Suppressor macrophage (primary cell): ENCODE measurements at places on chromosomes 6 and 20.

- DNase-seq: peak; percentile 38
These were observed 703 bp downstream of the MRPL2 start for GRCh38 chr6:43058531-43058930.

GRCh38 chr6:148169706-148170105, 172.9 kb upstream of the SASH1 start:
- no peak for DNase-seq

- no peak for DNase-seq
These were observed 33.3 kb downstream of the ORC3 start for GRCh38 chr6:87623248-87623647.

DNA sequence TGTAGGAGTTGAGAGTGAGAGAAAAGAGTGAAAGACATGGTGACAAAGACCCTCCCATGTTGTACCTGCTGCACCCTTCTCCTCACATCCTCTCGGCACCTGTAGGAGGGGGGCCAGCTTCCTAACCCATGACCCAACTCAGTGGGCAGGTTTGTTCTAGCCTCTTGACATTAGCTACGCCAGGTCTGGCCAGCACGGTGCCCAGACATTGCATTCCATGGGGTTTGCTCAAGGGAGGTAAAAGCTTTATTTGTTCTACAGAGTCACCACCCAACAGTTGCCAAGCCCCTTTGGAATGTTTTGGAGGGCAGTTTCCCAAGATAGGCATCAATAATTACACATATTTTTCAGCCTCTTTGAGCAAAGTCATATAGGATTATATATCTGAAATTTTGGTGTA, 22.7 kb upstream of the TGM6 start:
- no peak for DNase-seq

- DNase-seq: no peak
These were observed 204.5 kb upstream of the PRDM1 start for GRCh38 chr6:105881608-105882007.

- no peak for DNase-seq
These were observed 51.3 kb upstream of the CITED2 start for GRCh38 chr6:139425780-139426179.

- DNase-seq: no peak
These were observed 22.1 kb upstream of the ZNF76 start for GRCh38 chr6:35237476-35237875.

DNA sequence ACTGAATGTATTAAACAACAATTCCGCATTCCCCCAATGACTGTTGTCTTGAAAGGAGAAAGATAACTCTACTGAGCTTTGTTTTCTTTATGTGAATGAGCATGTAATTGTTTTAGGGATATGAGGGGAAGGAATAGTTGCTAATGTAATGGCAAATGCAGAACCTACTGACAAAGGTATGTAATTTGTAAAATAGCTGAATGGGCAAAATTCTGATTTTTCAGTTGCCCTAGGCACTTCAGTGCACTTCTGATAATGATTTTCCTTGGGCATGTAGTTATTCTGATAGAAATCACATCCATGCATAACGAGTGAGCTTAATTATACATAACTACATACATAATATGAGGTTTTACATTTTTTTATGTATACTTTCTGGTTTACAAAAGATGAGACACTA, 53.4 kb upstream of the FOXO3 start:
- no peak for DNase-seq

GRCh38 chr6:131966443-131966842, 15.3 kb upstream of the CCN2 start:
- no peak for DNase-seq

DNA sequence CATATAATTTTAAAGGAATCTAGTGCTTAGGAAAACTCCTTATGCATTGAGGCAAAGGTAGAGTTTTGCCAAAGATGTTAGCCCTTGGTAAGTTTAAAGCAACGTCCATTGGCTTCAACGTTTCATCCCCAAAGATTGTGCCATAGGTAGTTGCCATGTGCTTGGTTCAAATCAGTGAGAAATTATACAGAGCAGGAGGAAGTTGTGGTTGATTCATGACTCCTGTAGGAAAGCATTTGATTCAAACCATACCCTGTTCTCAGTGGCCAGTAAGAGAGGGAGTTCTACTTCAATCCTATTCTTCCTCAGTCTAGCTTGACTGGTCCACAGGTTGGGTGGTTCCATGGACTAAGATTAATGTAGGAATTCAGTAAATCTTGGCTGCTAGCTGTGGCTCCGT, 535.6 kb downstream of the QKI start:
- peak; percentile 8 for DNase-seq

- DNase-seq: no peak
These were observed 194.6 kb downstream of the LRFN2 start for GRCh38 chr6:40392589-40392988.

DNA sequence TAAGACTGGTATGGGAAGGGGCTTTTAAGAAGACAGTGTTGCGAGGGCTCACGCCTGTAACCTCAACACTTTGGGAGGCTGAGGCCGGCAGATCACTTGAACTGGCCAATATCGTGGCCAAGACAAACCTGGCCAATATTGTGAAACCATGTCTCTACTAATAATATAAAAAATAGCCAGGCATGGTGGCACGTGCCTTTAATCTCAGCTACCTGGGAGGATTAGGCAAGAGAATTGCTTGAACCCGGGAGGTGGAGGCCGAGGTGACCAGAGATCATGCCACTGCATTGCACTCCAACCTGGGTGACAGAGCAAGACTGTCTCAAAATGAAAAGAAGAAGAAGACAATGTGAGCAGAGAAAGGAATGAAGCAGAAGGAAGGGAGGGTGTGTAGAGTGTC, 242.2 kb downstream of the TSHZ2 start:
- no peak for DNase-seq

- no peak for DNase-seq
These were observed 38.6 kb downstream of the ATXN1 start for GRCh38 chr6:16722630-16723029.

DNA sequence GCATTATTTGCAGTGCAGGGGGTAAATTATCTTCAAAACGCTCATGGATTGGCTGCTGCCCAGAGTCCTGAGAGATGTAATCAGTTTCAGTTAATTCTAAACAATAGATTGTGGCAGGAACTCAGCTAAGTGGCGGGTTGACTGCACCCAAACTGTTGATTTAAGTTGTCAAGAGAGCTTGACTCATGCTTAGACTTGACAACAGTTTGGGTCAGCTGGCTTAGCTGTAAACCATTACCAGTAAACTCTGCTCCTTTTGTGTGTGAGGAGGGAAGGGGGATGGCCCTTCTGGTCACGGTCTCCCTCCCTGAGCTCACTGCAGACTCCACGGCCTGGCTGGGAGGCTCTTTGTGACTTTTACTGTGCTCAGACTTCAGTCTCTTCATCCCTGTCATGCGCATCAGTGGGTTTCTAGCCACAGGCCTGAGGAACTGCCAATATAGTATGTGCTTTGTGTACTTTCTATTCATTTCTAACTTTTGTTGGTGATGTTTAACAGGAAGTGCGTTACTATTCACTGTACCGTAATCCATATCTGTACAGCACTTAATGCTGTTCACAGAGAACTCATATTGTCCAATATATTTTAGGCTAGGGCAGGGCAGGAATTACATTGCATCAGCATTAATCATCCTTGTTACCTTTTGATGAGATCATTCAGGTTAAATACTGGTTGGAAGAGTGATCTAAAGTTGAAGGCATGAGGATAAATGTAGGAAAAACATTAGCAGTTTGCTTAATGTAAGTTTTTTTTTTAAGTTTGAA, 488.3 kb downstream of the CDKAL1 start:
- no peak for DNase-seq

DNA sequence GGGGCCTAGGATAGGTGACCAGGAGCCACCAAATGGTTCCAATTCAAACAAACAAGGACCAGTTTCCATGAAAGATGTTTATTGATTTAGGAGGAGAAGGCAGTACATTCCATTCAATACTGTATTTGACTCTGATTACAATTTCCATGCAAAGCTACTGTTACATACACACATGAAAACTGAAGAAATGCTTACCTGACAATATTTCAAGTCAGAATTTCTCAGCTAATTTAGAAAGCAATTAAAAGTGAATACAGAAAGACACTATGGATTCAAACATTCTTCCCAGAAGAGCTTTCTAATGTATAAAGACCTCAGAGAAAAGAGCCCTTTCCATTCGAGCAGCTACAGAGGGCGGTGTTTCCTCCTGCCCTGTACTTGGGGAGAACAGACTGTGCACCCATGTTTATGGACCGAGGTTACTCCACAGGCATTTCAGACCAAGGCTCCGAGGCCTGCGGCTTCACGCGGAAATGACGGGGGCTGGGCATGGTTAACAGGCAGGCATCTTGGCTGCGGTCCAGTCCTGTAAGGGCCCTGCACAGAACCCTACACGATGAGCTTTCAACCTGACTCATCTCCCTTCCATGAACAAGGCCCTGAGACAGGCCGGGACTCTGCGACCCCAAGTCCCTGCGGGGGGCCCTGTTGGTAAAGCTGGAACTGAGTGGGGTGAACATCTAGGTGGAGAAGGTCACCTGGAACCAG, 25.7 kb upstream of the TCFL5 start:
- DNase-seq: peak; percentile 58

DNA sequence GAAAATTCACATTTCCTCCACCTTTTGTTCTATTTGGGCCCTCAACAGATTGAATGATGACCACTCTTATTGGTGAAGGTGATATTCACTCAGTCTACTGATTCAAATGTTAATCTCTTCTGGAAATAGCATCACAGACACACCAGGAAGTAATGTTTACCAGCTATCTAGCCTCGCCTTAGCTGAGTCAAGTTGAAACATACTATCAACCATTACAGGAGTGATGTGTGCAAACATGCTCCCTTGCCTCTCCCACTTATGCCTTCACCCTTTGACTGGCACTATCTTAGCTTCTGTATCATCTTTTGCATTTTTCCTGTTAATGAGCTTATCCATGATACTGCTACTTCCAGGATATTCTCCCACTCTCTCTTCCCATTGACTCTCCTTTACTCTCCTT, 191.9 kb downstream of the CENPW start:
- no peak for DNase-seq

- no peak for DNase-seq
These were observed 12.8 kb upstream of the SNAI1 start for GRCh38 chr20:49969946-49970345.

GRCh38 chr6:160477901-160478300, 129.7 kb downstream of the SLC22A3 start:
- no peak for DNase-seq

DNA sequence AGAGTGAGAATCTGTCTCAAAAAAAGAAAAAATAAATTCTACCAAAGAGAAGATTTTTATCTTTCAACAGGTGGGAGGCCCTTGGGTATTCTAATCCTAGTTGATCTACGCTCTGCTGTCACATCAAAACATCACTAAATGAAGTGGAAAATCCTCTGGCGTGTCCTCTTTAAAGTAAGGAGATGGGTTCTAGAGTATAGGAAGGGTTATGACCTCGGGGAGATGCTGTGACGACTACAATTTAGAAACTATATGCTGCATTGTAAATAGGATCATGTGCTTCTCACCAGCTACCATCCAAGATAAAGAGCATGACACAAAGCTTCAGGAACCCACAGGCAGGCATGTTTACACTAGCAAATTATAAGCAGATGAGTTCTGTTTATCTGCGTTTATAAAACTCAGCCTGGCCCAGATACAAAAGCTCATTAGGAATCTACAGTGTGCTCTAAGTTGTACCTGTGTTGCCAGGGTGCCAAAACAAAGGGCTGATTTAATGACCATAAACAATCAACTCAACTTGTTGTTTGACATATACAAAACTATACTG, 197.1 kb upstream of the PLN start:
- no peak for DNase-seq

DNA sequence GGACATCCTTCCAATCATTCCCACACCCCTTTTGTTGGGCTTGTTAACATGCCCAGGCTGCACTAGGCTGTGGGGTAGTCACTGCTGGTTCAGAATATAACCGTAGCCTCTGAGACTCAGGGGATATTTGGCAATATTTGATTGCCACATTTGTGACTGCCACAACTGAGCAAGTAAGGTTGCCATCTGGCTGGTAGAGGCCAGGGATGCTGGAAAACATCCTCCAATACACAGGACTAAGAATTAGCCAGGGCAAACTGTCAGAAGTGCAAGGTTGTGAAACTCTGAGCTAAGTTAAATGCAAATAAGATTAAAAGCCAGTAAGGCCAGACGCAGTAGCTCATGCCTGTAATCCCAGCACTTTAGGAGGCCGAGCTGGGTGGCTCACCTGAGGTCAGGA, 112.0 kb downstream of the ZMYND8 start:
- DNase-seq: peak; percentile 50

GRCh38 chr20:19549896-19550295, 208.2 kb upstream of the RIN2 start:
- no peak for DNase-seq

DNA sequence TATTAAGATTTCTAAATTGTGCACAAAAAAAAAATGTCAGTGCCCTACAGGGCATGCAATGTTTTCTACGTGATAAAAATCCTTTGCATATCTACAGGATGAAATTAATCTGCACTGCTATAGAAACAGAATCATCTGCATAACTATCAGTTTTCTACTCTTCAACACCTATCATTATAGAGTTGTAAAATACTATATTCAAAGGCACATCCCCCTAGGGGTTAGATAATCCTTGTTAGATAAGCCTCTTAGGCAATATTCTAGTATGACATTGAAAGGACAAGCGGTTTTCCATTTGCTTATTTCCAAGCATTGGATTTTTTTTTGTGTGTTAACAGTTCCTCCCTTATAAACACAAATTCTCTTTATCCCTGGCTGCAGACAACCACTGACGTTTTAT, 98.7 kb upstream of the LAMA2 start:
- no peak for DNase-seq

- no peak for DNase-seq
These were observed 247.5 kb upstream of the PREP start for GRCh38 chr6:105650347-105650746.

DNA sequence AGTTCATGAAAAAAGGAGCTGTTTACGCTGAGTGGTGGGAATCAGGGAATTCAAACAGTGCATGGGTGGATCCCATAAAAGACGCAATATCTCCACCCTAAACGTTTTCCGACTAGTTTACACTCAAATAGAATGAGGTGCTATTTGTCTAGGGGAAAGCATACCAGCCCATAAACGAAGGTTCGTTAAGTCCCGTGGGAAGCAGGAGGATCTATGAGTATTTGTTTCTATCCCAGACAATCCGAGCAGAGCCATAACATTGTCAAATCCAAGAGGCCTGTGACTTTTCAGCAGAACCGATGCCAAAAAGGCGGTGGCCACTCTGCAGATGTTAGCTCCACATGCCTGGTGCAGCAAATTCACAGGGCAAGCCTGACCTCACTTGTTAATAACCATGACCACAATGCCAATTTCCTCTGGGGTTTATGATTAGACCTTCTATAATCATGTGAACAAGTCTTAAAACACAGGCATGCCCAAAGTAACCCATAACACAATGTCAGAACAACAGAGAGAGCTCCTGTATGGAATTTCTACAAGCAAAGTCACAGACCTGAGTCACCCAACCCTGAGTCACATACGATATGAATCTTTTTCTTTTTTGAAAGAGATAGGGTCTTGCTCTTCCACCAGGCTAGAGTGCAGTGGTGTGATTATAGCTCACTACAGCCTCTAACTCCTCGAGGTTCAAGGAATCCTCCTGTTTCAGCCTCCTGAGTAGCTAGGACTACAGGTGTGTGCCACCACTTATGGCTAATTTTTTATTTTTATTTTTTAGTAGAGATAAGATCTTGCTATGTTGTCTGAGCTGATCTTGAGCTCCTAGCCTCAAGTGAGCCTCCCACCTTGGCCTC, 123.3 kb downstream of the KIF13A start:
- no peak for DNase-seq
